ENCODE measurements at places on chromosomes 7 and 10.

DNA sequence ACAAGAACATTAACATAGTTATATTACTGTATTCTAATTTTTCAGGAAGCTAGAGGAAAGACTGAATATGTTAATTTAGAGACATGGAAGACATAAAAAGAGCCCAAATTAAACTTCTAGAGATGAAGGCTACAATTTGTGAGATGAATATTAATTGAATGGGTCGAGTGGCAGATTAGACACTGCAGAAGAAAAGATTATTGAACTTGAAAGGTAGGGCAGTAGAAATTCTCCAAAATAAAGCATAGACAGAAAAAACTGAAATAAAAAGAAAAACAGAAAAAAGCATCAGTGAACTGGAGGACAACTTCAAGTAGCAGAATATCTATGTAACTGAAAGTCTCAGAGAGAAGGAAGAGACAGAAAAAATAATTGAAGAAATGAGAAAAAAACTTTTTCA is 274.3 kb upstream of the IMMP2L start:
- no peak for DNase-seq

GRCh38 chr10:90432866-90433265 is 425.0 kb downstream of the HTR7 start:
- DNase-seq: no peak

- DNase-seq: no peak
Observed at GRCh38 chr7:108016841-108017775, 14.1 kb upstream of the LAMB1 start.

DNA sequence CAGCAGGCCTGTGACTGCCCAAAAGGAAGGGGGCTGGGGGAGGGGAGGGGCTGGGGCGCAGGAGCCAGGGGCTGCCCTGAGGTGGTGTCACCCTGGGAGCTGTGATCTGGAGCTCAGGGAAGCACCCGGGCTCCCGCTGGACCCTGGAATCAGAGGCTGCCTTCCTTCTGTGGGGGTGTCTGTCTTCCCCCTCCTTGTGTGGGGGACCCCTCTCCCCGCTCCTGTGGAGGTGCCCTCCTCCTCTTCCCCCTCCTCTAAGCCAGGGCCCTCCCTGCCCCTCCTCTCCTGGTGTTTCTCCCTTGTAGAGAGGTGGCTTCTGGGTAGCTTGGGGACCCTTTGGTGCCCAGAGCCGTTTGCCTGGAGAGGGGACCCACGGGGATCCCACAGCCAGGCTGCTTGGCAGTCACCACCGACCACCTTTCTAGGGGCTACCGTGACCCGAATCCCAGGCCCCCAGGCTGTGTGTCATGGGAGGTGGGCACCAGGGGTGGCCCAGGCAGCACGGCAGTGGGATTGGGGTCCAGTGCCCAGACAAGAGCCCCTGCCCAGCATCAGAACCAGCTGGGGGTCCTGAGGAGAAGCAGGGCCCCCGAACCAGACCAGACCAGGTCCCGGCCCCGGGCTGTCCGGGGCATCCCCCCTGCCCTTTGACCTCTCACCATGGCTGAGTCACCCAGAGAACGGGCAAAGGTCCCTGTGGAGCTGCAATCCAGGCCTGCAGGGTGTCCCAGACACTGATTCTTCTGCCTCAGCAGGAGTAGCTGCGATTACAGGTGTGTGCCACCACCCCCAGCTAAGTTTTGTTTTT is 741 bp downstream of the PRAP1 start:
- no peak for DNase-seq

All from left renal cortex interstitium (tissue), 4 donors.